ENCODE measurements at places on chromosomes 4 and X. TPM values are rescaled to one million over a fixed set of nuclear protein-coding genes. Genes with fewer than 3 reads are reported as not detected.

Gene GAGE1
- not detected for total RNA-seq

Gene IBSP
- not detected for total RNA-seq

Gene S100P
- total RNA-seq, result 0.07 TPM

Gene ZNF280C
- 2.3 TPM for total RNA-seq

Gene TLR8
- not detected for total RNA-seq

Gene SFRP2
- total RNA-seq, result not detected

Gene ALB
- total RNA-seq, result not detected

Gene PDE5A
- total RNA-seq, result 6.4 TPM

Gene SSX3
- not detected for total RNA-seq

Gene SUPT20HL2
- not detected for total RNA-seq

Gene MAGEA10
- total RNA-seq, result not detected

Gene EDA
- 2.5 TPM for total RNA-seq

Gene ZBTB49
- total RNA-seq, result 3.4 TPM

Gene SPACA5
- total RNA-seq, result not detected

Gene C4orf54
- not detected for total RNA-seq

Gene NDST3
- not detected for total RNA-seq

Gene TMSB15A
- 4.5 TPM for total RNA-seq

Gene SLC9B2
- 22.7 TPM for total RNA-seq

Gene COL4A6
- 1.5 TPM for total RNA-seq

Gene RFC1
- total RNA-seq, result 48.9 TPM

Gene FOXR2
- not detected for total RNA-seq

All from pulmonary artery endothelial cell (primary cell).